ENCODE measurements at places on chromosomes 16 and 17.

GRCh38 chr17:65088621-65089360 is 32.3 kb upstream of the GNA13 start:
- no peak for DNase-seq

GRCh38 chr16:78390092-78390491 is 290.6 kb downstream of the WWOX start:
- no peak for DNase-seq

DNA sequence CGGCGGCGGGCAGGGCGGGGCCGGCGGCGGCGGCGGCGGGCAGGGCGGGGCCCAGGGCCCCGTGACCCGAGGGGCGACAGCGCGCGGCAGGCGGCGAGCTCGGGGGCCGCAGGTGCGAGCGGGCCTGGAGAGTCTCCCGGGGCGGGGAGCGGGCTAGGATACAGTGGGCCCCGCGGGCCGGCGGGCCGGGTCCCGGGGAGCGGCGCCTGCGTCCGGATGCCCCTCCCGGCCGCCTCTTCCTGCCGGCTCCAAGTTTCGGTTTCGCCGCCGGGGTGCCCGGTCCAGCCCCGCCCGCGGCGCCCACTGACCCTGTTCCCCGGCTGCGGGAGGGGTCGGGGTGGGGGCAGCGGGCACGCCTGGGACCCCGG is at the start of gene RNF213:
Gene RNF213 (plus strand): TSS at position 62 of the 368 bp plus-strand sequence. CDS start 2,830 bp downstream, outside the sequence.
- DNase-seq = no peak

GRCh38 chr17:15388356-15389041 is 47.1 kb upstream of the TEKT3 start:
- no peak for DNase-seq

DNA sequence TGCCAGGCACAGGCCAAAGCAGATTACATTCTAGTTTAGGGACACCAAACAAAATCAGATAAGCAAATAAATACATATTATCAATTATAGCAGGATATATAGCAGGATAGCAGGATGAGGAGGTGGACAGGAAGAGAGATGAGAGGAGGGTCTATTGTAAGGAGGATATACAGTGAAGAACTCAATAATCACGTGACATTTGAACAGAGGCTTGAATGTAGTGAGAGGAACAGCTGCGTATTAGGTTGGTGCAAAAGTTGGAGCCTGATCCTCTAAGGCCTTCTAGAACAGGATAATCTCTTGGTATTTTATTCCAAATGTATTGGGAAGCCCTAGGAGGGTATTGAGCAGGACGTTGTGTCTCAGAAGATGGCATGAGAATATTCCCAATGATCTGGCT is 136.7 kb downstream of the CYLD start:
- no peak for DNase-seq

DNA sequence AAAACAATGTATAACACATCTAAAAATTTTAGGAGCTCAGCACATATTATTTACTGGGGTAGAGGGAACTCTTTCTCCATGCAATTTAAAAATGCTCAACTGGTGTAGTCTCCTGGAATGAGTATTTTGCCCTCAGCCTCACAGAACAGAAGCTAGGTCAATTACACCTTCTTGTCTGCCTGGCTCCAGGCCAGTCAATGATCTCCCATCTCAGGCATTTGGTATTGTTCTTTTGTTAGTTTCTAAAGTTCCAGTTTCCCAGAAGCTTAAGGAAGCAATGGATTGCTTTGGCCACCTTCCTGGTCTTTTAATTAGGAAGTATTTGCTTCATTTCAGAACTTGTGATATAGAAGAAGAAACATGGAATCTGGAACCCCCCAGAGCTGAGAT is 360.3 kb upstream of the ASIC2 start:
- no peak for DNase-seq

GRCh38 chr16:51210087-51210486 is 59.0 kb upstream of the SALL1 start:
- DNase-seq = no peak

GRCh38 chr17:30395398-30396022 is 16.8 kb downstream of the CPD start:
- no peak for DNase-seq

DNA sequence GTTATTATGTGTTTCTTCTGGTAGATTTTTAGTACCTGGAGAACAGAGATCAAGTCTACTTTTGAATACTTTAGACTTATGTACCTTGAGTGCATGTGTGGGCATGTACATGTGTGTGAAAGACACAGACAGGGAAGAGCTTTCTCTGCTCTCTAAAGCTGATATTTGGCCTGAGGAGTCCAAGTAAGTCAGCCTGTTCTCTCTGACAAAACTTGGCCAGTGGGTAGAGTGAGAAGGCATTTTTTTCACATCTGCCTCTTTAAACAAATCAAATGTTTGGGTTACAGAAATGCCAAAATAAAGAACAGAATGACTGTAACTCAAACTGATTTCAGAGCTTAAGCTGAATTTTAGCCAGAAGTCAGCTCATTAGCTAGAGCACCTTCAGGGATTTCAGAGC is 309.7 kb upstream of the DYNLRB2 start:
- no peak for DNase-seq
